ENCODE measurements at places on chromosomes 7 and 10. TPM values are rescaled to one million over a fixed set of nuclear protein-coding genes. Genes with fewer than 3 reads are reported as not detected.
A peak's percentile ranks its signal among the peaks of the same experiment; 100 is the strongest.

GRCh38 chr7:118496138-118496644, 271.7 kb downstream of the ANKRD7 start:
- H3K4me3 ChIP-seq, result no peak overlapping the region
- H3K27ac ChIP-seq, result no peak overlapping the region
- H3K4me1 ChIP-seq, result no peaks in the 10 kb centered on the region
- no peaks in the 10 kb centered on the region for H3K27me3 ChIP-seq
- DNase-seq, result no peak

DNA sequence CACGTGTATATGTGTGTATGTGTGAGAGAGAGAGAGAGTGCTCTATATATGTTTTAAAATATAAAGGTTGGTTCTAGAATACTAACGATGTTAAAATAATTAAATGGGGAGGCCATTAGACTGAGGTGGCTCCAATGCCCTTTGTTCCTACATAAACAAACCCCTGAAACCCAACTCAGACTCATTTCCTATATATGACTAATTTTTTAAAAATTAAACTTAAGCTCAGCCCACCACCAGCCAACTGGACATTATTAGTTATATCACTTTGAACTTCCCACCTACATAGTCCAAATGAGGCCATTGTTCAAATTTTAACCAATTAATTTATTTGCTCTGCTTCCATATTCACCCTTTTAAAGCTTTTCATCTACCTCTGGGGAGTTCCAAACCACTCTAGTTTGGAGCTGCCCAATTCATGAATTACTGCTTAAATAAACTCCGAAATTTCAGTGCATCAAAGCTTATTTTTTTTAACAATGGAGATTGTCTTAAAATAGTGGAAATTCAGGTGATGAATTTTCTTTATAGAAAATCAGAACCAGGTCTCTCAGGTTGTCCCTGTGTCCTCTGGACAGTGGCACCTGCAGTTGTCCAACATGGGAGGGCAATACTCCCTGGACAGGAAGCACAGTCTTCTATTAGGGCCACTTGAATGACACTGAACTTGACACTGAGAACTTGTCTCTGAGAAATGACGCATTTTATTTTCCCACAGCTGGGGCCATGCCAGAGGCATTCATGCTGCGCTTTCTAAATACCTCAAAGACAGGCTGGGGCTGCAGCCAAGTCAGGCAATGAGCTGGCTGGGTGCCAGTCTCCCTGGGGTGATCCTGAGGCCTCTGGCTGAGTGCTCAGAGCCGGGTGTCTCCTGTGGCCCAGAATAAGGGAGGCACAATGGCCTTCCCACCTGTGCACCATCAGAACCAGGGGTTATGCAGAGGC, 109.5 kb upstream of the TMEM72 start:
- H3K4me1 ChIP-seq, result no peaks in the 10 kb centered on the region
- DNase-seq, result no peak
- no peak overlapping the region for H3K27ac ChIP-seq
- no peaks in the 10 kb centered on the region for H3K36me3 ChIP-seq
- no peak overlapping the region for H3K4me3 ChIP-seq

DNA sequence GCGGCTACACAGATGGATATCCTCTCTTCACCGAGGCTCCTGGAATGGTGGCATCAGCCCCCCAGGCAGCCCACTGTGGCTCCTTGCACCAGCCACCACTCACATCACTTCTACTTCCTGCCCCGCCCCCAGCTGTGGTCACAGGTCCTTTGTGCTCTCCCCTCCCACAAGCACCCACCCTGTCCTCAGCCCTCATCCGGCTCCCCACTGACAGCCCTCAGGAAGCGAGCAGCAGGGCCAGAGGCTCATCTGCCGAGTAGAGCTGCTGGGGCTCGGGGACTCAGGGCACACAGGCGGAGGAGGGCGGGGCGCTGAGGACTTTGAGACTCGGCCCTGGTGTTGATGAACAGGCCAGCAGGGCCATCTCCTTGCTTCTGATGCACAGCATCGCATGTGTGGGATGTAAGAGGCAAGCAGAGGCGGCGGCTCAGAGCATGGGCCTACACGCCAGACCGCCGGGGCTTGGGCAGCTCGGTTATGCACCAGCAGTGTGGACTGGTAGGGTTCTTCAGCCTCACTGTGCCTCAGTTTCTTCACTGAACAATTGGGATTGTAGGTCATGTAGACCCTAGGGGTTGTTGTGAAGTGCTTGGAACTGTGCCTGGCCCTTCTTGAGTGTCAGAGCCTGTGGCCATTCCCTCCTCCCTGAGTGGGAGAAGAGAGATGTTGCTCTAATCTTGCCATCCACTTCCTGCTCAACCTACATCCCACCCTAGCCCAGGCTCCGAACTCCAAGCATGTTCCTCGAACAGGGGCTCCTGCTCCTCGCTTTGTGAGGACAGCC, at the start of gene PRF1:
PRF1 (minus strand) TSS at position 77 of the 784 bp plus-strand sequence. CDS start 1,839 bp downstream, outside the sequence.
- DNase-seq, result peak; percentile 91
- H3K27me3 ChIP-seq, result no peaks in the 10 kb centered on the region
- peaks cover 38% of the 10 kb centered on the region for H3K4me1 ChIP-seq
- H3K4me3 ChIP-seq, result peak within 1 kb of the TSS; percentile 99
- H3K36me3 ChIP-seq, result peaks cover 28% of the 10 kb centered on the region

- DNase-seq, result no peak
- H3K27me3 ChIP-seq, result no peaks in the 10 kb centered on the region
- no peak overlapping the region for H3K27ac ChIP-seq
- H3K36me3 ChIP-seq, result no peaks in the 10 kb centered on the region
These were observed 484.8 kb upstream of the DPP6 start for GRCh38 chr7:153567426-153567825.

DNA sequence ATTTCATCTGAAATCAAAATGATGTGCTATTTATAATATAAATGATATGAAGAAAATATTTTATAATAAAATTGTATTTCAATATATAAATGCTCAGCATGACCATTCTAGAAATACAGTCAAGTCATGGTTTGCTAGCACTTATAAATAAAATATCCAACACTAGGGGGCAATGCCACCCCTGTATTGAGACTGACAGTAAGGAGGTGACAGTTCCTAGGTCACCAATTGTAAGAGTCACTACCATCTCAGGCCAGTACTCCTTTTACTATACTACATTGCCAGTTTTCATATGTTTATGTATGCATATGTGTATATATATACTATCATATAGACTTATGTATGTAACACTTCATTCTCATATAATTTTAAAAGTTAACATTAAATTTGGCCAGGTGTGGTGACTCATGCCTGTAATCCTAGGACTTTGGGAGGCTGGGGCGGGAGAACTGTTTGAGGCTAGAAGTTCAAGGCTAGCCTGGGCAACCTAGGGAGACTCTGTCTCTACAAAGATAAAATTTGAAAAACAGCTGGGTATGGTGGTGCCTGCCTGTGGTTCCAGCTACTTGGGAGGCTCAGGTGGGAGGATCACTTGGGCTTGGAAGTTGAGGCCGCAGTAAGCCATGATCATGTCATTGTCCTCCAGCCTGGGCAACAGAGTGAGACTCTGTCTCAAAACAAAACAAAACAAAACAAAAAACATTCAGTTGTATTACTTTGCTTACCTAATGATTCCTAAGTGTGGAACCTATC, 2.4 kb upstream of the CNOT4 start:
- peaks cover 6% of the 10 kb centered on the region for H3K4me1 ChIP-seq
- H3K36me3 ChIP-seq, result peaks cover 1% of the 10 kb centered on the region
- DNase-seq, result no peak
- H3K27ac ChIP-seq, result no peak overlapping the region
- no peak overlapping the region for H3K4me3 ChIP-seq
- no peaks in the 10 kb centered on the region for H3K27me3 ChIP-seq

DNA sequence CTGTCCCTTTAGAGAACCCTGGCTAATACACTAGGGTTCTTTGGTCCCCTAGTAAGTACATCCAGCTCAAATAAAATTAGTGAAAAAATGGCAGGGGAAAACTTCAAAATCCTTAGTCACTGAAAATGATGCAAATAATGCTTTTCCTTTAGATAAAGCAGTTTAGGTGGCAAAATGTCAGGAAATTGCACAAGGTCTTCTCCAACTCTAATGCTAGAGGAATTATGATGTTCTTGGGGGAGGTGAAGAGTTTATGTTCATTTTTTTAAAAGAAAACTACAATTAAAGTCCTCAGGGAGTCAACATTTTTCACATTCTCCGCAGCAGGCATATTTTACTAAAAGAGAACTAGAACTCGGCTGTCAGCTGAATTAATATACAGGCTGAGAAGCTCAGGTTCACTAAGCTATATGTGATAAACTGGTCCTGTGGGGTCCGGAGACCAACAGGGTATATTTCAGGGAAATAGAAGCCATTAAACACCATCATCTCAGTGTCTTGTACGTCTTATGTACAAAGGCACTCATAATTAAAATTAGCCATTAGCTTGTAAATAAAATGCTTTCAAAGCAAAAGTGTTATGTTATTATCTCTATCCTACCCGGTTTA, 1164.7 kb upstream of the AUTS2 start:
- no peak overlapping the region for H3K4me3 ChIP-seq
- no peak overlapping the region for H3K27ac ChIP-seq
- H3K4me1 ChIP-seq, result no peaks in the 10 kb centered on the region
- H3K36me3 ChIP-seq, result no peaks in the 10 kb centered on the region
- no peaks in the 10 kb centered on the region for H3K27me3 ChIP-seq
- DNase-seq, result no peak

DNA sequence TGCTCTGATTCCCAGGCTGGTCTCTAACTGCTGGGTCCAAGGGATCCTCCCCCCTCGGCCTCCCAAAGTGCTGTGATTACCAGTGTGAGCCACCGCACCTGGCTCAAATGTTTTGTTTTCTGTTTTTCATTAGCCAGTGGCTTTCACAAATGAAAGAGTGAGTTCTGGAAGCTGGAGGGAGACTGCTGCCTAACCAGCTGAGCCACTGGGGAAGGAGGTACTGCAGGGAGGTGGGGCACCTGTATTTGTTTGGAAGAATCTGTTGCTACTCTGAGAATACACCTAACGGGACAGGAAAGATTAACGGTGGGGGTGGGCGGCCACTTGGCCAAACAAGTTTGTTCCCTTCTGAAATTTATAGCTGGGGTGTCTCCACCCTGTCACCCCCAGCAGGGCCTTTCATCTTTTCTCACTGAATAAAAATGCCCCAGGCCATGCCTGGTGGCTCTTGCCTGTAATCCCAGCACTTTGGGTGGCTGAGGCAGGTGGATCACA, 4.7 kb downstream of the STOX1 start:
- DNase-seq, result no peak
- no peak overlapping the region for H3K27ac ChIP-seq
- H3K27me3 ChIP-seq, result peaks cover 26% of the 10 kb centered on the region
- H3K36me3 ChIP-seq, result no peaks in the 10 kb centered on the region
- peaks cover 5% of the 10 kb centered on the region for H3K4me1 ChIP-seq

The NAT16 gene
- total RNA-seq, result not detected

The LRRC18 gene
- total RNA-seq, result not detected

GRCh38 chr10:101141616-101142532, 10.8 kb downstream of the TLX1 start:
- peaks cover 8% of the 10 kb centered on the region for H3K4me1 ChIP-seq
- DNase-seq, result peak; percentile 87

DNA sequence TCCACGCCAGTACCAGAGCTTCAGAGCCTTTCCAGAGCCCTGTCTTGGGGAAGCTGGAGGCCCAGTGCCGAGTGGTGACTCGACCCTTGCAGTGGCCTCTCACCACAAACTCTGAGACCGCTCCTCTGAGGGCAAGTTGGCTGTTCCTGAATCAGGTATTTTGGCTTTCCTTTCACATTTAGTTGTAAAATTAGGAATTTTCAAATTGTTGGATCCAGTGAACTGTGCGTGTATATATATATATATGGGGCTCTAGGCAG, 128.7 kb upstream of the UNC5B start:
- H3K4me1 ChIP-seq, result no peaks in the 10 kb centered on the region
- no peak overlapping the region for H3K4me3 ChIP-seq
- no peak for DNase-seq
- peaks cover 2% of the 10 kb centered on the region for H3K27me3 ChIP-seq
- H3K27ac ChIP-seq, result no peak overlapping the region

GRCh38 chr10:101329341-101330032, 24.5 kb upstream of the BTRC start:
- no peak overlapping the region for H3K4me3 ChIP-seq
- peaks cover 15% of the 10 kb centered on the region for H3K27me3 ChIP-seq
- H3K4me1 ChIP-seq, result no peaks in the 10 kb centered on the region
- no peak overlapping the region for H3K27ac ChIP-seq

GRCh38 chr10:113241599-113242360, 291.7 kb downstream of the TCF7L2 start:
- H3K4me1 ChIP-seq, result peaks cover 2% of the 10 kb centered on the region
- no peak overlapping the region for H3K4me3 ChIP-seq
- H3K36me3 ChIP-seq, result no peaks in the 10 kb centered on the region
- no peak for DNase-seq
- peaks cover 26% of the 10 kb centered on the region for H3K27me3 ChIP-seq

DNA sequence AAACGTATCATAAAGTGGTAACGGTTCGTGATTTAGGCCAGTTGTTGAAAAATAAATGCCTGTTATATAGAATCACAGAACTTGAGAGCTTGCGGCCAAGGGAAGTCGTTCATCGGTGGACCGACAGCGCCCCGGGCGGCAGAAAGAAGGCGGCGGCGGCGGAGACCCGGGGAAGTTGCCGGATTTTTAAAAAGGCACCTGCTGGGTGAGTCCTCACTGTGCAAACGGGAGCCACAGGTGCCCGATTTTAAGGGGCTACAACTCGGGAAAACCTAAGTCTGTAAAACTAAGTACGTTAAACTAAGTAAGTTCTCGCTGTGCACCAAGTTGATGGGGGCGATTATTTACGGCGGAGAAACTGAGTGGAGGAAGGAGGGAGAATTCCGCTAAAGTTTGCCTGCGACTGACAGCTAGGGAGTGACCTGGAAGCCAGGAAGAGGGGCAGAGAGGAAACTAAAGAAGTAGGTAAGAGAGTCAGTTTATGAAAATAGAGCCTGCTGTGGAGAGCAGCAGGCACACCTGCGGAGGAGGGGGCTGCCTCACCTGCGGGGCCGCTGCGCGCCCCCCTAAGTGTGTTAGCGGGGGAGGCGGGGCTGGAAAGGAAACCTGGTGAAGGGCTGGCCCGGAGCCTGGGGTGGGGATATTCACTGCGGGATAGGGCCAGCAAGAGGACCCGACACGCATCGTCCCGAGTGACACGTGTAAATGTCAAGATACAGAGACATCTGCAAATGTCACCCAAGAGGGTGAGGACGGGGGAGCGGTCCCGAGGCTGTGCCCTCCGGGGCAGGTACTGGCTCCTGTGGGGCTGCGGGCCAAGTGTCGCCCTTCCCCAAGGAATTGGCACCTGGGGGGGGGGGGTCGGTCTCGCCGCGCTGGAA, 996 bp downstream of the ADAM12 start:
- peak overlapping the region; percentile 61 for H3K4me3 ChIP-seq
- peak; percentile 44 for DNase-seq
- peaks cover 5% of the 10 kb centered on the region for H3K36me3 ChIP-seq
- H3K27ac ChIP-seq, result peak overlapping the region; percentile 7
- peaks cover 5% of the 10 kb centered on the region for H3K4me1 ChIP-seq
- H3K27me3 ChIP-seq, result peaks cover 32% of the 10 kb centered on the region

DNA sequence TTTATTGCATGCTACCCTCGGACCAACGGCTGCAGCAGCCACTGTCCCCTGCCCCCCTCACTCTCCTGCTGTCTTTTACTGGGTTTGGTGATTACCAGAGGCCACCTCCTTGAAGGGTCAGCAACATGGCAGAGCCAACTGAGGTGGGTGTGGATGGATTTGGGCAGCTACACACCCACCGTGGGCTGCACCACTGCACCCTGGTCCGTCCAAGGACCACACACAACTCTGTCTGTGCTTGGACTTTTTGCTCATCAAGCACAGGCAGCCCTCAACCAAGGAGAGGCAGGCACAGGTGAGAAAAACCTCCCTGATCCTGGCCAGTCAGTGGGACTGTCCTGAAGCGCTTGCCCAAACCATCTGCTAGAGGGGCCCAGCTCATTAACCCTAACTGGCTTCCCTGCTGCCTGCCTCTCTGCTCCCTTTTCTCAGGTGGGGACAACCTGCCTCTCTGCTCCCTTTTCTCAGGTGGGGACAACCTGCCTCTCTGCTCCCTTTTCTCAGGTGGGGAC, 239.5 kb upstream of the PITRM1 start:
- H3K27ac ChIP-seq, result no peak overlapping the region
- H3K27me3 ChIP-seq, result peaks cover 14% of the 10 kb centered on the region
- DNase-seq, result no peak
- H3K36me3 ChIP-seq, result no peaks in the 10 kb centered on the region

The CRYGN gene
- total RNA-seq, result 0.91 TPM
